GF-D8 (cell line): ENCODE measurements at places on chromosomes 5 and 9.
A peak's percentile ranks its signal among the peaks of the same experiment; 100 is the strongest.

- DNase-seq = no peak
Observed at GRCh38 chr9:106722051-106722753, 140.8 kb upstream of the ZNF462 start.

DNA sequence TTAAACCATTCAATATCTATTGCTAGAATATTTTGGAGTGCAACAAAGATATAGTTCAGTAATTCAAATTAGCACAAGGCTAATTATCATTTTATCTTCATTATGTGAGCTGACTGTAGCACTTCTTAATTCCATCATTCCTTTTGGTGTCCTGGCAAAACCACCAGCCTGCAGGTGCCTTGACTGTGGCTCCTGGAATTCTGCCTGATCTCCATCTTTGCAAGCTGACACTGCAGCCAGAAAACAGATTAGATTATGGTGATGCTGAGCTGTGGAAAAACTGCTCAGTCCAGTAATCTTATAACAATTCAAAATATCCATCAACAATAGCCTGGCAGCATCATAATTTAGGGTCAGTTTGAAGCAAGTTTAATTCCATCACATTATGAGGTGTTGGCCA is 919.5 kb downstream of the DTWD2 start:
- no peak for DNase-seq

GRCh38 chr5:141810702-141811101 is 67.5 kb downstream of the PCDH1 start:
- no peak for DNase-seq

DNA sequence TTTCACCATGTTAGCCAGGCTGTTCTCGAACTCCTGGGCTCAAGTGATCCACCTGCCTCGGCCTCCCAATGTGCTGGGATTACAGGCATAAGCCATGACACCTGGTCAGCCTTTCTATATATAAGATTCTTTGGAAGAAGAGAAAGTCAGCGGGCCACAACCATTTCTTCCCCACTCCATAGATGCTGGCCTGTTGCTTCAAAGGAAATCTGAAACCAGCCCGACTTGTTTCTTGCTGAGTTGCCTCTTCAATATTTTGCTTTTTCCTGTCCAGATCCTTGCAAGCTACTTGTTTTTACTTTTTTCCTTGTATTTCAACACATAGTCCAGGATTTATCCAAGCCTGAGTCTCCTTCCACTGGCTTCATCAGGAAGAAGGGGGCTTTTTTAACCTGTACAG is 219.5 kb downstream of the CDK5RAP2 start:
- DNase-seq = no peak

GRCh38 chr5:14560091-14560595 is 21.4 kb upstream of the OTULINL start:
- DNase-seq = peak; percentile 23

- DNase-seq = no peak
Observed at GRCh38 chr5:113067635-113068344, 91.2 kb downstream of the DCP2 start.

- DNase-seq = no peak
Observed at GRCh38 chr5:31585166-31585894, 53.2 kb downstream of the C5orf22 start.

DNA sequence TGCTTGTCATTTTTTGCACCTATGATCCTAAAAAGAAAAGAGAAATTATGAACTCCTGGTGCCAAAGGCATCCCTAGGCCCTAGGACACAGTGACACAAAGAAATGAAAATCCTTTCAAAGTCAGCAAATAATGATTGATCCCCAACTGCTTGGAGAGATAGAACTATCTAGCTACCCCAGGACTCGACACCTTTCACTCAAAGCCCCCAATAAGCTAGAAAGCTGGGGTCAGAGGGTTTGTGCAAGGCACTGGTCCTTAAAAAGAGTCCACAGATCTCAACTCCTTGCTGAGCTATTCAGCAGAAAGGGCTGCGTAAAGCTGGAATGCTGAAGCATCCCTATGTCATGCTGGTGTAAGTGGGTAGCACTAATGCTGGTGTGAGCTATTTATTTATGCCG is 31.8 kb upstream of the MAP1B start:
- DNase-seq = no peak

- DNase-seq = no peak
Observed at GRCh38 chr9:98913705-98914104, 30.0 kb upstream of the COL15A1 start.
